Lower lobe of right lung (tissue), 2 donors: ENCODE measurements at places on chromosomes 1 and 21. TPM values are rescaled to one million over a fixed set of nuclear protein-coding genes. Genes with fewer than 3 reads are reported as not detected.

- no peaks in the 10 kb centered on the region for H3K27me3 ChIP-seq
- no peak overlapping the region for H3K4me3 ChIP-seq
- H3K27ac ChIP-seq, result no peak overlapping the region
Measured at GRCh38 chr1:11377001-11377583, 101.9 kb upstream of the DISP3 start.

DNA sequence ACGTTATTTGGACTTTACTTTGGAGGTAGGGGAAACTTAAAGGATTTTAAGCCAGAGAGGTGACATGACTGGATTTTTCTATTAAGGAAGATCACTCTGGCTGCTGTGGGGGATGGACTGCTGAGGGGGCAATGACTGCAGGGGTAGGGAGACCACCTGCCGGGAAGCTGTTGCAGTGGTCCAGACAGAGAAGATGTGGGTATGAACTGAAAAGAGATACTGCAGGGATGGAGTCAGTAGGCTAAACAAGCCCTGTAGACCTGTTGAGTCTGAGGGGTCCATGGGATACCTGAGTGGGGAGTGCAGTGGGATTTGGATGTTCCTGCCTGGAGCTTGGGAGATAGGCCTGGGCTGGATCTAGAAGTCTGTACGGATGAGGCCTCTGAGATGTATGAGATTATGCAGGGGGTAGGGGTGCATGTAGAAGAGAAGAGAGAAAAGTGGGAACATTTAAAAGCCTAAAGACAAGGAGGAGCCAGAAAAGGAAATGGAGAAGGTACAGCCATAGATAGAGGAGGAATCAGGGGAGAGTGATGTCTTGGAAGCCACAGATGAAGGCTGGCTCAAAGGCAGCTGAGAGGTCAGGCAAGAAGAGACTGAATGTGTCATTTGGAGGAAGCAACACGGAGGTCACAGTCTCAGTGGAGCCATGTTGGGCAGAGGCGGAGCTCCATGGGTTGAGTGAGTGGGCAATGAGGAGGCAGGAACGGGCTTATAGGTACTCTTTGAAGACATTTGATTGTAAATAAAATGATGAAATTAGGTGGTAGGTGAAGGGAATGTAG is 25.9 kb upstream of the KCNA2 start:
- DNase-seq, result no peak
- H3K4me1 ChIP-seq, result peaks cover 24% of the 10 kb centered on the region
- H3K27me3 ChIP-seq, result no peaks in the 10 kb centered on the region

- no peaks in the 10 kb centered on the region for H3K4me1 ChIP-seq
- H3K4me3 ChIP-seq, result no peak overlapping the region
- no peak overlapping the region for H3K27ac ChIP-seq
Measured at GRCh38 chr1:117795190-117795589, 134.2 kb downstream of the GDAP2 start.

- H3K4me3 ChIP-seq, result no peak overlapping the region
- no peak for DNase-seq
- H3K27me3 ChIP-seq, result peaks cover 8% of the 10 kb centered on the region
- H3K4me1 ChIP-seq, result no peaks in the 10 kb centered on the region
- H3K27ac ChIP-seq, result no peak overlapping the region
- no peaks in the 10 kb centered on the region for H3K36me3 ChIP-seq
Measured at GRCh38 chr1:166036092-166036491, 130.7 kb downstream of the FAM78B start.

DNA sequence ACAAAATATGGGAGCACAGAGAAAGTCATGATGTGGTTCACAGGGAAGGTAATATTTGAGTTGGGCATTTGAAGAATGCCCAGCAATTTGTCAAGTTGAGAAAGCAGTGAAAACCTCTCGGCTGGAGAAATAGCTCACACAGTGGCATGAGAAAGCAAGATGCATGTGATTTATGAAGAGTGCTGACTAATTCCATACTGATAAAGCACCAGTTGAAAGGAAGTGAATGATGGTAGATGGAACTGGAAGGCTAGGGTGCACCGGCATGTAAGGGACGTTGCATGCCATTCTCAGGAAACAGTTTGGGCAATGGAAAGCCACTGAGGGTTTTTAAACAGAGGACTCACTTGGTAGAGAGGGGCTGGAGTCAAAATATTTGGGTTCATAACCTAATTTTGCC is 53.5 kb upstream of the MTF2 start:
- H3K36me3 ChIP-seq, result no peaks in the 10 kb centered on the region
- H3K4me3 ChIP-seq, result no peak overlapping the region
- H3K27me3 ChIP-seq, result no peaks in the 10 kb centered on the region
- no peak overlapping the region for H3K27ac ChIP-seq
- no peaks in the 10 kb centered on the region for H3K4me1 ChIP-seq

- H3K27me3 ChIP-seq, result no peaks in the 10 kb centered on the region
- no peaks in the 10 kb centered on the region for H3K36me3 ChIP-seq
- no peaks in the 10 kb centered on the region for H3K4me1 ChIP-seq
- DNase-seq, result no peak
- no peak overlapping the region for H3K4me3 ChIP-seq
Measured at GRCh38 chr1:188615321-188615720, 1786.6 kb downstream of the PLA2G4A start.

- H3K4me3 ChIP-seq, result no peak overlapping the region
- H3K4me1 ChIP-seq, result no peaks in the 10 kb centered on the region
- no peak for DNase-seq
Measured at GRCh38 chr1:80915491-80915890, 885.2 kb upstream of the ADGRL2 start.

- no peak overlapping the region for H3K27ac ChIP-seq
- H3K36me3 ChIP-seq, result no peaks in the 10 kb centered on the region
- no peak overlapping the region for H3K4me3 ChIP-seq
- DNase-seq, result no peak
- H3K27me3 ChIP-seq, result no peaks in the 10 kb centered on the region
- no peaks in the 10 kb centered on the region for H3K4me1 ChIP-seq
Measured at GRCh38 chr1:110283677-110284076, 55.5 kb upstream of the RBM15 start.

- H3K4me1 ChIP-seq, result no peaks in the 10 kb centered on the region
- no peak overlapping the region for H3K27ac ChIP-seq
- H3K4me3 ChIP-seq, result no peak overlapping the region
- DNase-seq, result no peak
Measured at GRCh38 chr1:53501065-53502005, 42.1 kb downstream of the DMRTB1 start.

TMCC2 gene
- 3.0 TPM for total RNA-seq
